ENCODE measurements at places on chromosomes 1 and 21. TPM values are rescaled to one million over a fixed set of nuclear protein-coding genes. Genes with fewer than 3 reads are reported as not detected.

Gene SPRR2E
- 0.85 TPM for total RNA-seq

Gene SPRR2F
- total RNA-seq, result not detected

Gene MSH4
- 0.21 TPM for total RNA-seq

Gene RUNX3
- 0.85 TPM for total RNA-seq

Gene CTSE
- 1.9 TPM for total RNA-seq

Gene LCK
- total RNA-seq, result not detected

Gene FAM167B
- total RNA-seq, result not detected

Gene LBR
- 31.8 TPM for total RNA-seq

Gene ATP1A4
- not detected for total RNA-seq
